ENCODE measurements at places on chromosomes 11 and 22.

- DNase-seq: no peak
Observed at GRCh38 chr22:50712341-50713007, 25.5 kb upstream of the ACR start.

GRCh38 chr11:78015878-78016277 lies 7.2 kb downstream of the KCTD14 start:
- no peak for DNase-seq

- no peak for DNase-seq
Observed at GRCh38 chr11:75733431-75734107, 15.9 kb downstream of the MOGAT2 start.

- no peak for DNase-seq
Observed at GRCh38 chr11:67612751-67613150, 6.0 kb downstream of the NDUFV1 start.

- no peak for DNase-seq
Observed at GRCh38 chr11:65384301-65384889, 1.9 kb upstream of the SLC25A45 start.

DNA sequence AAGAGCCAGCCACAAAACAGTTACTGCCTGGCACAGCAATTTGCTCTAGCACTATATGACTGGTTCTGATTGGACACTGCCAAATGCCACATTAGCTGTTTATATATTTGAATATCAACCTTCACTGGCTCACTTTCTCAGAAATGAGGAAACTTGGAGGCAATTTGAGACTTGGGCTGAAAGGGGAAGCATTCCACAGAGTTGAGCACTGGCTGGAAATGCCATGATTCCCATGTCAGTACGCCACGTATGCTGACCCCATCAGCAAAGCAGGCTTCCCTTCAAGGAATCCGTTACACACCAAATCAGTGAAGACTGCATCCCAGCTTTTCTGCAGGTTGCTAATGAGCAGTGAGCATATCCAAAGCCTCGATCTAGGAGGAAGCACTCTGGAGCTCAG lies 34.7 kb downstream of the GALNT18 start:
- no peak for DNase-seq

- DNase-seq: no peak
Observed at GRCh38 chr11:131219646-131220045, 150.8 kb upstream of the NTM start.

GRCh38 chr11:109338131-109338530 lies 83.9 kb upstream of the C11orf87 start:
- DNase-seq: no peak

GRCh38 chr22:30824711-30825110 lies 130.0 kb downstream of the OSBP2 start:
- no peak for DNase-seq

DNA sequence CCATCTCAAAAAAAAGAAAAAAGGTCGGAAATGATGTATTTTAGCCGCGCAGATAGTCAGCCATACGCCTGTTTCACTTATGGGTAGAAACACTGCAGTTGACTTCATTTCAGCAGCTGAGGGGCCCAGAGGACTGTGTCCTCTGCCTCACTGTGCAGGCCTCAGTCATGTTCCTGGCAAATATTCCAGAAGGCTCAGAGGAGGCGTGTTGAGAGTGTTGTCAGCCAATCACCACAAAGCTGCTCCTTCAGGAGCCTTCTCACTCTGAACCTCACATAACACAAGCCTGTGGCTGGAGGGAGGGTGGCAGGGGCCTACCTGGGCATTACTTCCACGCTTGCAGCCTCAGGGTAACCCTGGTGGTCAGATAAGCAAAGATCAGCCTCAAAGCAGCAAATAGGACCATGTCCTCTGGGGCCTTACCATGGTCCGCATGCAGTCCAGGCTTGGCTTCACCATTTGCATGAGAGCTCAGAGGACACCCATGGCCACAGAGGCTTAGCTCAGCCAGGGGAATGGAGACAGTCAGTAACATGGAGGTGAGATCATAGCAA lies 17.3 kb upstream of the TREH start:
- DNase-seq: no peak

- no peak for DNase-seq
Observed at GRCh38 chr11:11607772-11608171, 14.0 kb downstream of the GALNT18 start.

DNA sequence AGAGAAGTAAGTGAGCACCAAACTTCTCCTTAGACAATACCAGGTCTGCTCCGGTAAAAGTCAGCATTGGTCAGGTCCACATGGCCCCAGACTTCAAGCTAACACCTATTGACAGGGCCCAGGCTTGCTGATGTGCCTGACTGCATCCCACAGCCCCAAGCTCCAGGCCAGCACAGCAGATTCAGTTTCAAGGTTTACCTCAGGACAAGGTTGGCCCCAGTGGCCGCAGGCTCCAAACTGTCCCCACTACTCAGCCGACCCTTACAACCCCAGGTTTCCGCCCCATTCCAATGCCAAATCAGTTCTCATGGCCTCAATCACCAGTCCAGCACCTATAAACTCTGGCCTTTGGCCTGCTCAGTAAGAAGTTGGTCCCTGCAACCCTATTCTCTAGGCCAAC lies 39.4 kb downstream of the OR4C6 start:
- DNase-seq: no peak

- DNase-seq: no peak
Observed at GRCh38 chr11:43459246-43459645, 100.5 kb downstream of the TTC17 start.

GRCh38 chr11:102990145-102990544 lies 34.6 kb upstream of the MMP13 start:
- no peak for DNase-seq

DNA sequence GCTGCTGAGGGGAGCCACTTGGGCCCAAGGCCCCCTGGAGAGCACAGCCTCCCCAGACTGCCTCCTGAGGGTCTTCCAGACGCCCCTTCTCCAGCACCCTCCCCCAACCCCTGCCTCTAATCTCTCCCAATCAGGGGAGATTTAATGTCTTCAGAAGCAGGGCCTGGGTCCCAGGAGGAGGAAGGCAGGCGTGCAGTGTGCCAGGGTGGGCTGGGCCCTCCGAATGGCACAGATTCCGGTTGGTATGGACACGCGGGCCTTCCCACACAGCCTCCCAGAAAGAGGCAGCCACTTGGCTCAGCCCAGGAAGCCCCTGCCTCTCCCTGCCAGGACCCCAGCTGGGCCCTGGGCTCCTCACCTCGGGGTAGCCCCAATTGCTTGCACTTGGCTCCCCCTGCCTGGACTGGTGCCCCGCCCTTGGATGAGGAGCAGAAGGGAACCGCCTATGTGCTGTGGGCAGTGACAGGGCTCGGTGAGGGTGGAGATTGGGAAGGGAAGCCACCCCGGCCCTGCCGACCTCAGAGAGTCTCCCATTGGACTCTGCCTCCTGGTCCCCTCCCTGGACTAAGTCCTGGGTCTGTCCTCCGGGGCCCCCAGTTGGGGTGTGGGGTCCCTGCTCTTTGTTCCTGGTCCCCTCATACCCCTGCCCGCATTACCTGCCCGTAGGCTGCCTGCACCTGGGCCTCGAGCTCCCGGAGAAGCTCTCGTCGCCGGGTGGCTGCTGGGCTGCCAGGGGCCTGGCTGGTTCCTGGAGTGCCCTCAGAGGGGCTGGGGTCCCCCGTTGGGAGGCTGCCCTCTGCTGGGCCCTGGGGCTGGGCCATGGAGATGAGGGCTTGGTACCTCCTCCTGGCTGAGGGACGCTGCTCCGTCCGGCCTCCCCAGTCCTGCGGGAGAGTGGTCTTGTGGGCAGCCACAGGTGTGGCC lies 572 bp upstream of the CABP2 start:
- DNase-seq: no peak

DNA sequence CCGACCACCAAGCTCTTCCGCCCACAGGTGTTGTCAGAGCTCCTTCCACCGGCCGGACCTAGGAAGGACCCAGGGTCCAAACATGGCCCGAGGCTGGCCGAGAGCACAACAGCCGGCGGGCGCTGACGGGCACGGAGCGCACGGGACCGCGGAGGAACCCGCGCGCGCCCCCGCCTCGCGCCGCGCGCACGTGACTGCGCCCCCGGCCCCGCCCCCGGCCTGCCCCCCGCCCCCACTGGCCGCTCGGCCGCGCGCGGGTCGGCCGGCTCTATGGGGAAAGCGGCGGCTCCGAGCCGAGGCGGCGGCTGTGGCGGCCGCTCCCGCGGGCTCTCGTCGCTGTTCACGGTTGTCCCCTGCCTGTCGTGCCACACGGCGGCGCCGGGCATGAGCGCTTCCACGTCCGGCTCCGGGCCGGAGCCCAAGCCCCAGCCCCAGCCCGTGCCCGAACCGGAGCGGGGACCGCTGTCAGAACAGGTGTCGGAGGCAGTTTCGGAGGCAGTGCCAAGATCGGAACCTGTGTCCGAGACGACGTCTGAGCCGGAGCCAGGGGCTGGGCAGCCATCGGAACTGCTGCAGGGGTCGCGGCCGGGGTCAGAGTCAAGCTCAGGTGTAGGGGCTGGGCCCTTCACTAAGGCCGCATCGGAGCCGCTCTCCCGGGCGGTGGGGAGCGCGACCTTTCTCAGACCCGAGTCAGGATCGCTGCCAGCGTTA lies at the start of gene OSBP2:
TSS of gene OSBP2 (plus strand) at position 235 of the 711 bp plus-strand sequence. CDS start at position 271, 36 bp downstream.
- DNase-seq: no peak

- DNase-seq: no peak
Observed at GRCh38 chr11:26319906-26320305, 12.0 kb upstream of the ANO3 start.

DNA sequence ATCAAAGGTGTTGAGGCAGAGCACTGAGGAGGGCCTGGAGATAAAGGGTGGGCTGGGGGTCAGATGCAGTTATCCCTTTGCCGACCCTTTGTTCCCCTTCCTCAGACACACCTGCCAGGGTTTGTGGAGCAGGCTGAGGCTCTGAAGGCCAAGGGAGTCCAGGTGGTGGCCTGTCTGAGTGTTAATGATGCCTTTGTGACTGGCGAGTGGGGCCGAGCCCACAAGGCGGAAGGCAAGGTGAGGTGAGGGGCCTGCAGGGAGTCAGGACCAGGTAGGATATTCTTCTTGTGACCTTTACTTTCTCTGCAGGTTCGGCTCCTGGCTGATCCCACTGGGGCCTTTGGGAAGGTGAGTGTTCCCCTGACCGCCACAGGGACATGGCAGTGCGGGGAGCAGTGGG lies 2.6 kb downstream of the PRDX5 start:
- no peak for DNase-seq

GRCh38 chr22:17845327-17845726 lies 71.1 kb upstream of the BID start:
- no peak for DNase-seq

- DNase-seq: no peak
Observed at GRCh38 chr11:17268902-17269301, 7.6 kb upstream of the NUCB2 start.

DNA sequence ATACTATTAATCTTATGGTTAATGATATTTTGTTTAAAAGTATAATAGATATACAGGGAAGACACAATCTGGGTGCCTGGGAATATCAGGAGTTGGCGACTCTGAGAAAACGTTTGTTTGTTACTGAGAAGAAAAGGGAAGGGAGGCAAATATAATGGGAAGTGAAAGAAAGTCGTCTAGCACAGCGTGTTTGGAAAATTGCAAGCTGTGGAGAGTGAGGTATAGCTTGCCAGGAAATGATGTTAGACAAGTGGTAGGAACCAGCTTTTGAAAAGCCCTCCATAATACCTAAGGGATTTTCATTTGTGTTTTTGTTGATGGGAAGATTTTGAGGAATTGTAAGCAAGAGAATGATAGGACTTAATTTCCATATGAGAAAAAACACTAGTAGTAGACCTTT lies 322.2 kb downstream of the LUZP2 start:
- DNase-seq: no peak

DNA sequence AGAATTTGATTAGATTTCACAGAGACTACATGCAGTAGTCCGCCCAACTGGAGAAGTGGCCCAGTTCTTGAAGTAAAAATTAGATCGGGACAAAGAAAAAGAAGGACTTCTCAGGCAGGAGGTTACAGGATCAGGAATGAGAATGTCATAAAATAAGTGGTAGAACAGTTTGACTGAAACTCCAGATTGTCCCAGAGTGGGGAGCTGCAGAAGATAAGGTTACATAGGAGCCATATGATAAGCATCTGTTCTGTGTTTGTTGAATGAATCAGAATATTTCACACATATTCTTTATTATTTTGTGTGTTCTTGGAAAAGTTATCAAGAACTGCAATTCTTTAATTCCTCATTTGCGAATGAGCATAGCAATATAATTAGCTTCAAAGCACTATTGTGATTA lies 210.6 kb downstream of the AASDHPPT start:
- no peak for DNase-seq

DNA sequence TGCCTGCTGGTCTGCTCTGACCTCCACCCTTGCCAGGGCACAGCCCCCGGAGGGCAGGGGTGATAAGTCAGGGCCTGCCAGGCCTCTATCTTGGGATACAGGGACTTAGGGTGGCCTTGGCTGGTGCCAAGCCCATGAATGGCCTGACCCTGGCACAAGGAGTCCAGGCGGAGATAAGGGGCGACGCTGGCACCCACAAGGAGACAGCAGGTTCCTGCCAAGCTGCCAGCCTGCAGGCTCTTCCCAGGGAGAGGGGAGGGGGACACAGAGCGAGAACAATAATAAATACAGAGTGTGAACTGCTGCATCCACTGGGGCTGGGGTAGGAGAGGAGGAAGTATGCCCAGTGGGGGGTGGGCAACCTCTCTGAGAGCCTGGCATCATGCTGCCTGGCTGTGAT lies 978 bp downstream of the CSDC2 start:
- DNase-seq: no peak

- DNase-seq: no peak
Observed at GRCh38 chr11:8403310-8403709, 139.6 kb upstream of the LMO1 start.

DNA sequence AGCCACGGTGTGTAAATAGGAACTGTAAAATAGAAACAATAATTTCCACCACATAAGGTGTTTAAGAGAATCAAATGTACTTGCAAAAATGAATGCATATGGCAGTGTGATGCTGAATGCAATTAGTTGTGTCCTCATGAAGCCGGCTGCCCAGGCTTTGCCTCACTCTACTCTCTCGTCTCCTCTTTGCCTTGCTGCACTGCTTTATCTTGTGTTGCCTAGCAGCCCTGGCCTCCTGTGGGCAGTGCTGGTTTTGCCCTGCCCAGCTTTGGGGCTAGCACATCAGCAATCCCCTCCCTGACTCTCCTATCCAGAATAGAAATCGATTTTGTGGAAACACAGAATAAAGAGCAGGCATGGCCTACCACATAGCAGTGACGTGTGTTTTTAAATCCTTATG lies 30.0 kb downstream of the LRRC32 start:
- no peak for DNase-seq

Measured in stimulated activated CD8-positive, alpha-beta memory T cell treated with anti-CD3 and anti-CD28 coated beads, Interleukin-2, amount 100 ng/mL, for 48 hours (primary cell).